ENCODE measurements at places on chromosomes 16 and 17.

- H3K4me3 ChIP-seq = no peak overlapping the region
- H3K27me3 ChIP-seq = no peaks in the 10 kb centered on the region
- no peak overlapping the region for H3K27ac ChIP-seq
- H3K36me3 ChIP-seq = no peaks in the 10 kb centered on the region
- H3K4me1 ChIP-seq = peaks cover 29% of the 10 kb centered on the region
- DNase-seq = no peak
Observed at GRCh38 chr17:50892101-50892776, 26.1 kb upstream of the TOB1 start.

- no peak overlapping the region for H3K27ac ChIP-seq
- H3K36me3 ChIP-seq = peaks cover 6% of the 10 kb centered on the region
- no peaks in the 10 kb centered on the region for H3K4me1 ChIP-seq
- no peaks in the 10 kb centered on the region for H3K27me3 ChIP-seq
Observed at GRCh38 chr17:75380750-75381149, 24.7 kb downstream of the GRB2 start.

- no peaks in the 10 kb centered on the region for H3K27me3 ChIP-seq
- H3K4me3 ChIP-seq = no peak overlapping the region
- H3K36me3 ChIP-seq = peaks cover 30% of the 10 kb centered on the region
- H3K4me1 ChIP-seq = no peaks in the 10 kb centered on the region
- H3K27ac ChIP-seq = no peak overlapping the region
Observed at GRCh38 chr16:3988824-3989223, 108.3 kb upstream of the CREBBP start.

DNA sequence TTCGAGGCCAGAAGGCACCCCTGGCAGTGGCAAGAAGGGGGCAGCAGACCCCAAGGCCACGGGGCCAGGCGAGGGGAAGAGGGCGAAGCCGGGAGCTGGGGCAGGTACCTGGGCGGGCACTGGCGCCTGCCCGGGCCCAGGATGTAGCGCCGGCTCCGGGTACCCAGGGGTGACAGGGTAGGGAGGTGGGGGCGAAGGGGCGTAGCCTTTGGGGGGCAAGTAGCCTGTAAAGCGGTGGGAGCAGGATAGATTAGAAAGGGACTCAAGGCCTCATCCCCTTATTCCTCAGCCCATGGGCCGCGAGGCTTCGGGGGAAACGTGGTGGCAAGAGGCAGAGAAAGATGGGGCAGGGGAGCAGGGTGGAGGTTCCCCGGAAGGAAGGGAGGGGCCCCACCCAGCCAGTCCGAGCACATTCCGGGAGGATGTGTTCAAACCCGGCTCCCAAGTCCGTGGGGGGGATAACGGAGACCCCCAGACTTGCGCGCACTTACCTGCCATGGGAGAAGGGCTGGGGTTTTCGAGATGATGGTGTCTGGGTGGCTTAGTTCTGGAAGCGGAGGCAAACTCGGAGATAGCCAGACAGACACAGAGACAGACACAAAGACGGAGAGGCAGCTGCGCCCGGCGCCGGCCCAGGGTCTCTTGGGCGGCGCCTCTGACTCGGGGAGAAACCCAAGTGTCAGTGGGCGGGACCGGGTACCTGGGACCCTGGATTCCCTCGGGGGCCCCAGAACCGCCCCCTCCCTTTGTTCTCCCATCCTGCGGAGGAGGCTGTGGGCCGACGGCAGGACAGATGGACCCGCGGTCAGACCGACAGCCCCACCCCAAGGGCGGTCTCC lies 493 bp downstream of the PLSCR3 start:
- no peak overlapping the region for H3K27ac ChIP-seq
- peaks cover 6% of the 10 kb centered on the region for H3K4me1 ChIP-seq
- H3K27me3 ChIP-seq = no peaks in the 10 kb centered on the region
- peak; percentile 33 for DNase-seq
- peaks cover 30% of the 10 kb centered on the region for H3K36me3 ChIP-seq

DNA sequence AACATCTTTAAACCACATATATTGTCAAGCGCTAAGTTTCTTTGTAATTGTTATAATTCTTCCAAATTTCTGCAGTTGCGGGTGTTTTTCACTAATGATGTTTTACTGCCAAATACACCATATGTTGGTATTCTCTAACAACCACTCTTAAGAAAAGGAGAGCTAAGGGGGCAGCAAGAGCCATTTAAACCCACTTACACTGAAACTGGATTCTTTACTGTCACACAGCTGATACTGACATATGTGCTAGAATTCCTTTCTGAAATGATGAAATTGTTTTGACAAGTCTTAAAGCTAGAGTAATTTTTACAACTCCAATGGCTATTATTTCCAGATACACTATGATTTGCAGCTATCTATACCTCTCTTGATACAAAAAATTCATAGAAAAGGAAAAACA lies 483.1 kb downstream of the CDH11 start:
- no peak overlapping the region for H3K4me3 ChIP-seq
- no peak overlapping the region for H3K27ac ChIP-seq
- DNase-seq = no peak
- H3K27me3 ChIP-seq = no peaks in the 10 kb centered on the region

DNA sequence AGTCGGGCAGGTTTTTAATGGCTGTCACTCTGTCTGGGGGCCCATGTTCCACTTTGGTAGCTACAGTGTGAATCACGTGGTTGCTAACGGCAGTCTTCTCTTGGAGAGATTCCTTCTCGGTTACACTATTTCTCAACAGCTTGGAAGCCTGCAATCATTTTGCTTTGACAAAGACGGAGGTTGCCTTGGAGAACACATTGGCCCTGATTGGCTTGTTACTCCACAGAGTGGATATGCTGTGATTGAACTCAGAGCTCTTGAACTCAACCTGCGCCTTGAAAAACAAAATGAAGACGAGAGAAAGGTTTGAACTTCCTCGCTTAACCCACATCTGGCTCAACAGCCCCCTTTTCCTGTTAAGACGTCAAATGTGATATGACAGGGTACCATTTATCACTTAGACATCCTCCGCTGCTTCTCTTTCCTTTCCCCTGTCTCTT lies 218.9 kb downstream of the MAF start:
- H3K27me3 ChIP-seq = no peaks in the 10 kb centered on the region
- H3K4me1 ChIP-seq = peaks cover 6% of the 10 kb centered on the region
- H3K27ac ChIP-seq = no peak overlapping the region
- DNase-seq = no peak

- no peak overlapping the region for H3K4me3 ChIP-seq
- H3K4me1 ChIP-seq = peaks cover 7% of the 10 kb centered on the region
- DNase-seq = no peak
- peaks cover 13% of the 10 kb centered on the region for H3K36me3 ChIP-seq
Observed at GRCh38 chr17:38507436-38507835, 79.2 kb downstream of the ARHGAP23 start.

DNA sequence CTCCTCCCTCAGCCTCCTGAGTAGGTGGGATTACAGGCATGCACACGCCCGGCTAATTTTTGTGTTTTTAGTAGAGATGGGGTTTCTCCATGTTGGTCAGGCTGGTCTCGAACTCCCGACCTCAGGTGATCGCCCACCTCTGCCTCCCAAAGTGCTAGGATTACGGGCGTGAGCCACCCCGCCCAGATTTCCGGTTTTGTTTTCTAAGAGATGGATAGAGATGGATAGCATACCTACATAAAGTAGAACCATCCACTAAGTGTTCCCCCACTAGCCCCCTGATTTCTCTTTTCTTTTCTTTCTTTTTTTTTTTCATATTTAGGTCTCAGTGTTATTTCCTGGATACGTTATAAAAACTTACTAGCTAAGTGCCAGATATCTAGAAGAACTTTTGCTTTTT lies 2.0 kb downstream of the WSB1 start:
- H3K27me3 ChIP-seq = no peaks in the 10 kb centered on the region
- H3K4me1 ChIP-seq = peaks cover 19% of the 10 kb centered on the region
- peaks cover 9% of the 10 kb centered on the region for H3K36me3 ChIP-seq
- peak overlapping the region; percentile 96 for H3K27ac ChIP-seq

GRCh38 chr16:3321816-3322215 lies 16.5 kb downstream of the ZNF75A start:
- no peak for DNase-seq
- no peak overlapping the region for H3K27ac ChIP-seq
- H3K27me3 ChIP-seq = no peaks in the 10 kb centered on the region
- peaks cover 15% of the 10 kb centered on the region for H3K36me3 ChIP-seq

GRCh38 chr16:89572073-89572484 lies 3.5 kb upstream of the CPNE7 start:
- H3K36me3 ChIP-seq = no peaks in the 10 kb centered on the region
- DNase-seq = no peak
- H3K4me3 ChIP-seq = no peak overlapping the region
- no peaks in the 10 kb centered on the region for H3K27me3 ChIP-seq
- H3K27ac ChIP-seq = no peak overlapping the region

GRCh38 chr17:63768433-63768832 lies 5.0 kb downstream of the CCDC47 start:
- no peaks in the 10 kb centered on the region for H3K27me3 ChIP-seq
- H3K4me1 ChIP-seq = peaks cover 18% of the 10 kb centered on the region
- peaks cover 60% of the 10 kb centered on the region for H3K36me3 ChIP-seq
- no peak overlapping the region for H3K4me3 ChIP-seq
- H3K27ac ChIP-seq = peak overlapping the region; percentile 39

DNA sequence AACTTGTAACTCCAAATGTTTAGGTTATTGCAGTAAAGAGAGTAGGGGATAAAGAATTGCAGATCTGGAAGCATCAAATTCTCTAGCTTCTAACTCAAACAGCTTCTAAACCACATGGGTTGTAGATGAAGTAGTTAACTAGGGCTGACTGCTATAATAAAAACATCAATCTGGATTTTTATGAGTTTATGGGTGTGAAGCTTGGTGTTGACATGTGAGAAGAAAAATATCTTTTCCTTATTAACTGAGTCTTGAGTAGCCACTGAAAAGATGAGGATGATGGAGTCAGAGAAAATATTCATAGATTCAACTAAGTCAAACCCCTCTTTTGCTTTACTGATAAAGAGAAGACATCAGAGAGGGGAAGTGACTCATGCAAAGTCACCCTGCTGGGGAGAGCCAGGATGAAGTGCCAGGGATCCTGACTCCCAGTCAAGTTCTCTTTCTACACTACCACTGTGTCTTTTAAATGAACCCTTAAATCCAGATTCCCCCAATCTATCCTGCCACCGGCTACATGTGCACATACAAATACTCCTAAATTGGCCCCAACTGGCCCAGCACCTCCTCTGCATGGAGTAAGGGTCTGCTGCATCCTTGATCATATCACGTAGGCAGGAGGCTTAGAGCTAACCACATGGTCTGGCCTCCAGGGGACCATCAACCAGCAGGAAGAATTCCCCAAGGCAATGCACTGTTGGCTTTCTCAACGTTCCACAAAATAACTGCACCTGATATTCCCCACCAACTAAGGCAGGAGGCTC lies 264.0 kb upstream of the CCL2 start:
- no peak for DNase-seq
- H3K27ac ChIP-seq = no peak overlapping the region
- no peak overlapping the region for H3K4me3 ChIP-seq
- H3K27me3 ChIP-seq = no peaks in the 10 kb centered on the region
- no peaks in the 10 kb centered on the region for H3K4me1 ChIP-seq

DNA sequence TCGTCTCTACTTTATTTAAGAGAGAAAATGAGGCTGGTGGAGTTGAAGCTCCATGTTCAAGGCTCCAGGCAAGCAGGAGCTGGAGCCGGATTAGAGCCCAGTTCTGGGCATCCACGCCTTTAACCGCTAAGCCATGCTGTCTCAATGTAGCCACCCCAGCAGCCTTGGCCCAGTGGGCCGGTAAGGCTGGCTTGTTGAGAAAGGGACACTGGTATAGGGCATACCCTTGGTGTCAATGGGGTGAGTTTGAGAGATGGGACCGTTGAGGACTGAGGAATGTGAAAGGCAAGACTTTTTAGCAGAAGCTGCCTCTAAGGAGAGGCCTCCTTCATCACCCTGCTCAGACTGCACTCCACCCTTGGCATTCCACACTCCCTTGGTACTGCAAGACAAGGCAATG lies 147.4 kb downstream of the CYLD start:
- H3K27me3 ChIP-seq = peaks cover 34% of the 10 kb centered on the region
- DNase-seq = no peak
- H3K4me1 ChIP-seq = no peaks in the 10 kb centered on the region
- no peaks in the 10 kb centered on the region for H3K36me3 ChIP-seq

DNA sequence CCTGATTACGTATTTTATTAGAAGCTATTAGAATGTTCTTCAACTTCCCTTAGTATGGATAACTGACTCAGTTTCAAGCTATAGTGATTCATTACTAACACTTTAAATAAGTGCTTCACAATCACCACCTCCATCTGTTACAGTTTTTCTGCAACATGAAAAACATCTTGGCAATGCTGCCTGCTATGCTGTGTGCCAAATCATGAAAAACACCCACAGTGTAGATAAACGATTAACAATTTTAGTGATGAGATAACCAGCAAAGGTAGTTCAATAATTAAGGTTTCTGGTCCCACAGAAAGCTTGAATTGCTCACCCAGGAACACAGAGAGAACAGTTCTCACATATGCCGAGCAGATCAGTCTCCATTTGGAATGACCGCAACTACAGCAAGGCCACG lies 51.4 kb upstream of the SLC25A19 start:
- peaks cover 6% of the 10 kb centered on the region for H3K36me3 ChIP-seq
- H3K4me3 ChIP-seq = no peak overlapping the region
- H3K4me1 ChIP-seq = no peaks in the 10 kb centered on the region
- H3K27ac ChIP-seq = no peak overlapping the region
- DNase-seq = no peak

DNA sequence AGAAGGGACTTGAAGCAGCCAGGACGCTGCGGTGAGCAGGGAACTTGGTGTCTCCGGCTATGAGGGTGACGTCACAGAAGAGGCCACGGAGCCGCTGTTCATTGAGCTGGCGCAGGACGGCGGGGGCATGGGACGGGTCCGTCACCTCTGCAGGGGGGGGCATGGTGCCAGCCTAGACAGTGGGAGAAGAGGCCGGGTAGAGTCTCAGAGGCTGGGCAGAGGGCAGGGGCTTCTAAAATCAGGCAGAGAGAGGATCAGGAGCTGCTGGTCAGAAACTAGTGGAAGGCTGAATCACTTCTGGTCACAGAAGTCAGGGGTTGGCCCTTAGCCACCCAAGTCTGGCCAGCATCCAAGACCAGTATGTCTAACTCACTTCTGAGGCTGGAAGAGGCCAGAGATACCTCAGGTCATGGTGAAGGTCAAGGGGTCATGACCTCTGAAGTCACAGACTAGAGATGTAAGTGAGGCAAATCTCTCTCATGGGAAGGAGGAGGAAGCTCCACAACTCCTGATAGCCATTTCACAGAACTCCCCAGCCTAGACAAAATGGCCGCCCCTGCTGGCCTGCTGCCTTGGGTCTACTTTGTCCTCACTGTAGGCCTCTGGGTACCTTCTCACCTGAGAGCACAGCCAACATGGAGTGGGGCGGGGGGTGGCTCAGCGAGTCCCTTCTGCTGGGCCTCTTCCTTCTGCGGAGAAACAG lies 12.6 kb downstream of the ZBTB4 start:
- peaks cover 41% of the 10 kb centered on the region for H3K36me3 ChIP-seq
- DNase-seq = no peak
- peak overlapping the region; percentile 31 for H3K27ac ChIP-seq
- peaks cover under 1% of the 10 kb centered on the region for H3K4me1 ChIP-seq
